Stimulated activated CD4-positive, alpha-beta T cell treated with anti-CD3 and anti-CD28 coated beads, Interleukin-2, amount 100 ng/mL, for 4 hours (primary cell): ENCODE measurements at places on chromosomes 5 and 9.

DNA sequence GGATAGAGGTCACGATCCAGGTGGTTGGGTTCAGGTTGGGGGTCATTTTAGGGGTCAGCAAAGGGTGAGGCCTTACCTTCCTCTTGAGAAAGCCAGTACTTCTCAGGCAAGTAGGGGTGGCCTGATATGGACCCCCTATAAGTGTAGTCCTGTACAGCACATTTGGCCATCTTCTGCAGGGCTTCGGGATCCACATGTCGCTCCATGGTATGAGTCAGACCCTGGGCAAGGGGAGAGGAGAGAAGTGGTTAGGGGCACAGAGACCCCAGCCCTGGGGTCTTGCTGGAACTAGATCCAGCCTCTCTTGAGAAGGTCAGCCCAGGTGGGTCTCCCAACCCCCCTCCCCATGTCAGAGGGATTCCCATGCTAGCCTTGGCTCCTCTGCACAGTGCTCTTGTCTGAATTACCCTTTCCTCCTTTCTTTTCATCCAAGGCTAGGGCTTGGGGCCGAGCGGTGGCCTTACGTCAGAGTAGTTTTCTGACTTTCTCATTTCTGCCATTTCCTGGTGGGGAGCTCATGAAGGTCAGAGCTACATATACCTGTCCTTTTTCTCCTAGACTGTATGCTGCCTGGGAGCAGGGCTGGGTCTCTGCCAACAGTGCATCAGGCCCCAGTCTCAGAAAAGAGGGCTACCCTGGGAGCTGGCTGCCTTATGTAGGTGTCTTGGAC, 9.0 kb upstream of the MYORG start:
- DNase-seq, result no peak

- no peak for DNase-seq
Measured at GRCh38 chr9:106890608-106891007, 27.6 kb downstream of the ZNF462 start.

DNA sequence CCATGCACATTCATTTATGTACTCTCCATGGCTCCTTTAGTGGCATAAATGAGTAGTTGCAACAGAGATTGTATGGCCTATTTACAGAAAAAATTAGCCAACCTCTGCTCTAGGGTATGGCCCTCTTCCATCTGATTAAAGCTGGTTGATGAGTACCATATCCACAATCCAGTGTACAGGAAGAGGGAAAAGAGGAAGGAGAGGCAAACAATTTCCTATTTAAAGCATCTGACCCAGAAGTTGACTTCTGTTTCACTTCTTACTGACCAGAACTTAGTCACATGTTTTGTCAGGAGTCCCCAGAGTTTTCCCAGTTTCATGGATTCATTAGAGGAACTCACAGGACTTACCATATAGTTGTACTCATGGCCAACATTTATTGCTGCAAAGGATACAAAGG, 68.6 kb upstream of the STARD4 start:
- no peak for DNase-seq

DNA sequence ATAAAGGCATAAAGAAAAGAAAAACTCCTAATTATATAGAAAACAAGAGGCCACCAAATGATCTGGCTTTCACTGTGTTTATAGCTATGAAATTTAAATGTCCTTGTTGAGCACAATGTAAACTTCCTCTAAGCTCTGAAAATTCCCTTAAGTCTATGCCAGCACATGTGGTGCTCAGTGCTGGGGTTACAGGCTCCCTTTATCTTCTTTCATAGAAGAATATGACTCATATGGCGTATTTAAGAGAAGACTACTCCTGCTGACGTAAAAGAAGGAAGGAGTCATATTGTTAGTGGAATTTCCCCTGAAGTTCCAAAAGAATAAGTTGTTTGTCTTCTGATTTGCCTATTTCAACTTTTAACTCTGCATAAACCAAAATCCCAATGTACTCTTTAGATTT, 30.4 kb downstream of the RNF145 start:
- DNase-seq, result peak; percentile 15

DNA sequence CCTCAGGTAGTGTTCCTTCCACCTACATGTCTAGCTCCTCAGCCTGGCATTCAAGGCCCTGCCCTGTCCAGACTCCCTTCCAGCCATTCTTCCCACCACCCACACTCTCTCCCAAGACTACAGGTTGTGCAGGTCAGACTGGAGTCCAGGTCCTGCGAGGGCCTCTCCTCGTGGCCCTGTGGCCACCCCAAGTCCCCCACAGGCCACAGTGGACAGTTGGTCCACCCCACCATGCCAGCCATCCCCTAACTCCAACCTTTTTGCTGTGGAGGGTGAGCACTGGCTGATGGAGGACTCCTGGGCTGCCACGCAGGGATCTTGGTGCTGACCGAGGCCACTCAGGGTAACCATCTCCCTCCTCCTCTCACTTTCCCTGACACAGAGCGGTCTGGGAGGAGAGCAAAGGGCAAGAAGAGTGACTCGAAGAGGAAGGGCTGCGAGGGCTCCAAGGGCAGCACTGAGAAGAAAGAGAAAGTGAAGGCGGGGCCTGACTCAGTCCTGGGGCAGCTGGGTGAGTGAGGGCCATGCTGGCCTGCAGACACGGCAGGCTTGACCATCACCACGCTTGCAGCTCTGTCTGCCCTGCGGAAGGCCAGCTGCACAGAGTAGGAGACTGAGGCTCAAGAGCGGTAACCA, 51.0 kb downstream of the JADE2 start:
- no peak for DNase-seq

DNA sequence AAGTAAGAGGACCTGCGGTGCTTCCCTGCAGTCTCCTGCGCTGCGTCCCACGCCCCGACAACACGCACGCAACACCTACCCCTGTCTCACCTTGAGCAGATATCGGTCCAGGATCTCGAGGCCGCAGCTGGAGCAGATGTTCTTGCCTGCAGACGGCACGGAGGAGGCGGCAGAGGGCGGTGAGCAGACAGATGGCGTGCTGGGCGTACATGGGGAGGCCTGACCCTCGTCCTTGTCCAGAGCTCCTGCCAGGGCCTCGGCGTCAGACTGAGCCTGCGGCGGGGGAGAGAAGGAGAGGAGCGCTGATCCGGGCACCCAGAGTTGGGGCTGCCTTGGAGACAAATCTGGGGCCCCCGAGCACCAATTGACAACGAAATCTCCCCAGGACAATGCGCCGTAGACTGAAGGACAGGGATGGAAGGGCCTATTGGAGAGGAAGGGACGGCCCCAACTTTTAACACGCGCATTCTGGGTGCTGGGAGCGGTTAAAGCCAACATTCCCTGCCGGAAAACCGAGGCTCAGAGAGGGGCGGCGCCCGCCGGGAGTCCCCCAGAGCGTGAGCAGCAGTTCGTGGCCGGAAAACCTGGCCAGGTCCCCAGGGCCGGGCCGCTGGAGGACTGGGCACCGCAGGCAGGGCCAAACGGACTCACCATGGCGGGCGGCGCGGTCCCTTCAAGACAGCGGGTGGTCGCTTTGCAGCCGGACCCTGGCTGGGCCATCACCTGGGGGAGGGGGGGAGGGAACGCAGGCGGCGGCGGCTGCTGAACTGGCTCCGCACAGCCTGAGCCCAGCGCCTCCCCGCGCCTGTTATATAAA, 1.8 kb downstream of the LHX6 start:
- no peak for DNase-seq

GRCh38 chr9:4116723-4117460, 183.0 kb downstream of the GLIS3 start:
- DNase-seq, result no peak

DNA sequence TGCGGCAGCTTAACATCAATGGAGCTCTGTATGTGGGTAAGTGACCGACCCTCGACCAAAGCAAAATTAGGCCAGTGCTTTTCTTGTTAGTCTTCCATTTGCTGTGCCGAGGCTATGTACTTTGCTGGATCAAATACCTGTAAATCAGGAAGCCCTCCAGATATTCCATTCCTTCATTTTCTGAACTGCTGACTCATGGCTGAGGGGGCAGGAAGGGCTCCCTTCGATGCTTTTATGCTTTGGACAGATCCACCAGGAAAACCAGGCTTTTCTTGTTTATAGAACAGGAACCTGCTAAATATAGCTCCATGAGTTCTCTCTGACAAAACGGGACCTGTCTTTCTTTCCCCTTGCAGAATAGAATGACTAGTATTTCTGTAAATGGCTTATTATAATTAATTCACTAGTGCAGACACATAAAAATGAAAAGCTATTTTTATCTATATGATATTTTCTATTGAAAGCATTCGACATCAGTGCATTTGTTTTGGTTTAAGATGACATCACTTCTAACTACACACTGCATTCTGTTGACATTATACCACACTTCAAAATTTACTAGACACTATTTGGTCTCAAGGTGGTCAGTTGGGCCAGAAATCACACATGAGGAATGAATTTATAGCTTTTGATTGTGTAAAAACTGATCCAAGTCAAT, 93.3 kb downstream of the LIFR start:
- no peak for DNase-seq

GRCh38 chr9:136720898-136721338, 8.5 kb downstream of the DIPK1B start:
- DNase-seq, result no peak

- no peak for DNase-seq
Measured at GRCh38 chr9:95336281-95336680, 18.8 kb upstream of the FANCC start.

- no peak for DNase-seq
Measured at GRCh38 chr5:123455640-123456039, 32.4 kb upstream of the CEP120 start.

- DNase-seq, result no peak
Measured at GRCh38 chr5:32307769-32308194, 5.0 kb downstream of the MTMR12 start.

DNA sequence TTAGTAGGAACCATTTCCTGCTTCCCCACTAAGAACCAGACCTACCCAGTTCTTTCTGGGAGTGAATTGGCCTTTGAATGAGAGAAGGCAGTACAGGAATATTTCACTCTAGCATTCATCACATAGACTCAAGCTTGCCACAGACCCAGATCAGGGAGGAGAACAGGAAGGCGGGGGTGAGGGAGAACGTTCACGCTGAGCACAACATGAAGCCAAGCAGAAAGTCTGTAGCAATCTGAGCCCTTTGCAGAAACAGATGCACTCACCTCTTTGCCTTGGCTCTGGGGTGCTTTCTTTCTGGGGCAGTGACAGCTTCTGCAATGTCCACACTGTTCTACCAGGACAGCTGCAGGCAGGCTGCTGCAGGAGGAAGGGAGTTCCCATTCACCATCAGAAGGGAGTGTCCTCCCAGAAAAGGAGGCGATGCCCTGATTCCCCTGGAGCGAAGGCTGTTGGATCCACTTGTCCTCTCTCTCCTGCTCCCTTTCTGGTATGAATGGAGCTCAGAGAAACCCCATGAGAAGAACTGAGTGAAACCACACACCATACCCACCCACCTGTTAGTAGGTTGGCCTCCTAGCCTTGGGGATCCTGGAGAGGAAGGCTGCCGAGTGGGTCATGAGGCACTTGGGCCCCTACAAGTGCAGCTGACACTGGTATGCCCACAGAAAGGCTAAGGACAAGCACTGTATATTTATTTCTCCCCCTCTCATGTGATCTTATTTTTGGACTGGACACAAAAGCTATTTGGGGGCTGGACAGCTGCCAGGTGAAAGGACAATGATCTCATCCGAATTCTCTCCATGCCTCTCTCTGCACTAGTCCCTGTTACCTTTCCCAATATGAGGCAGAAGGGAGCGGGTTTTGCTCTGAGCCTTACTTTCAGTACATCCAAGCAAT, 11.7 kb upstream of the FGF1 start:
- no peak for DNase-seq

DNA sequence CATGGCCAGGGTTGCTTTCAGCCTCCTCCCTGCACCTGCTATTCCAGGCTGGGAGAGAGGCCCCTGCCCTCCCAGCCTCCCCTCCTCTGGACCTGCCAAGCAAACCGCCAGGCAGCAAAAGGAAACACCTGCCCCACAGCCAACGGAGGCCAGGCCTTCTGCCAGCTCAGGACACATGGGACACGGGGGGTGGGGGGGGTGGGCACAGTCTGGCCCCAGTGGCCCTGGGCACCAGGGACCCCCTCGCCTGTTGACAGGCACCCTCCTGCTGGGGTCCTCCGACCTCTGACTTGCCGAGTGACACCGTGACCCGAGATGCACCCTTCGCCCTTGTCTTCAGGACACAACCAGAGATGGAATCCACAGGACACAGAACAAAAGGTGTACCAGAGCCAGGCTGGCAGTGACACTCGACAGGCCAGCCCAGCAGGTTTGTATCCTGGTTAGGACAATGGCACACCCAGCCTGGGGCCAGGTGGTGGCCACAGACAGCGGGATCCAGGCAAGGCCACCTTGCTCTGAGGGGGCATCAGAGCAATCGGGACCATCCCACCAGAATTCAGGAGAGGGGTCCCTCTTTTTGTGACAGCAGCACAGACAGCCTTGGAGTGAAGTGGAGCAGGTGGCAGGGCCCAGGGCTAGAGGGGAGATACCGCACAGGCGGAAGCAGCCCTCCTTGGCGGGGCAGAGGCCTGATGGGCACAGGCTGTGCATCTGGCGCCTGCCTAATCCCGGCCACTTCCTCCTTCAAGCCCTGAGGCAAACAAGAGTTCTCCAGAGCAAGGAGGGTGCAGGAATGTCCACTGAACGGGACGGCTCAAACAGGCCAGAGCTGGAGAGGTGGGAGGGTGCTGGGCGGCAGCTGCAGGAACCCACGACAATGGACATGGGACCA, 1.3 kb upstream of the TMEM210 start:
- no peak for DNase-seq

DNA sequence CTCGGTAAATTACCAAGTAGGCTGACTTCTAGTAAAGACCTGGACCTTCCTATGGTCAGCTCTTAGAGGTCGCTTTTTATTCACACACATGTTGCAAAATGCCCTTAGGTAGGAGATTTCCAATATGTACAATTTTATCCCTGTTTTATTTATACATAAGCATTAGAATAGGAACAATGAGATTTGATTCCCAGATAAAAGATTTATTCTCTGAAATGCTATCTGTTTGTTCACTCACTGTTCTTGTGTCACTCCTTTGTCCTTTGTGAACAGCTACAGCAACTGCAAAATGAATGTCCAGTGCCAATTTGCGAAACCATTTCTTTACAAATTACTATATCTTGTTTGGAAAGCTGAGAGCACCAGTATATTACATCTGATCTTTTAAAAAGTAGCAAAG, 991.5 kb upstream of the TYRP1 start:
- no peak for DNase-seq

GRCh38 chr9:91246846-91247245, 114.9 kb downstream of the AUH start:
- no peak for DNase-seq

DNA sequence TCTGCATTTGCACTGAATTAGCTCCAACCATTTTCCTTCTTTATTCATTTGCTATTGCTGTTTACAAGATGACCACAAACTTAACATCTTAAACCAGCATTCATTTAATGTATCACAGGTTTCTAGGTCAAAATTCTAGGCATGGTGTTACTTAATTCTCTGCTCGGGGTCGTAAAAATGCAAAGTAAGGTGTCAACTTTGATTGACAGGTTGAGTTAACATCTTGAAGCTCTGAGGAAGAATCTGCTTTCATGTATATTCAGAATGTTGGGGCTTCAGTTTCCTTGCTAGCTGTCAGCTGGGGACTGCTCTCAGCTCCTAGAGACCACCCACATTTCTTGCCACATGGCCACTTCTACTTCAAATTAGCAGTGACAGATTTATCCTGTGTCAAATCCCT, 348.7 kb upstream of the GRIN3A start:
- no peak for DNase-seq

GRCh38 chr5:176644878-176645670, 2.2 kb upstream of the TSPAN17 start:
- DNase-seq, result no peak
